ENCODE measurements at places on chromosomes 3 and 15. TPM values are rescaled to one million over a fixed set of nuclear protein-coding genes. Genes with fewer than 3 reads are reported as not detected.
A peak's percentile ranks its signal among the peaks of the same experiment; 100 is the strongest.

DNA sequence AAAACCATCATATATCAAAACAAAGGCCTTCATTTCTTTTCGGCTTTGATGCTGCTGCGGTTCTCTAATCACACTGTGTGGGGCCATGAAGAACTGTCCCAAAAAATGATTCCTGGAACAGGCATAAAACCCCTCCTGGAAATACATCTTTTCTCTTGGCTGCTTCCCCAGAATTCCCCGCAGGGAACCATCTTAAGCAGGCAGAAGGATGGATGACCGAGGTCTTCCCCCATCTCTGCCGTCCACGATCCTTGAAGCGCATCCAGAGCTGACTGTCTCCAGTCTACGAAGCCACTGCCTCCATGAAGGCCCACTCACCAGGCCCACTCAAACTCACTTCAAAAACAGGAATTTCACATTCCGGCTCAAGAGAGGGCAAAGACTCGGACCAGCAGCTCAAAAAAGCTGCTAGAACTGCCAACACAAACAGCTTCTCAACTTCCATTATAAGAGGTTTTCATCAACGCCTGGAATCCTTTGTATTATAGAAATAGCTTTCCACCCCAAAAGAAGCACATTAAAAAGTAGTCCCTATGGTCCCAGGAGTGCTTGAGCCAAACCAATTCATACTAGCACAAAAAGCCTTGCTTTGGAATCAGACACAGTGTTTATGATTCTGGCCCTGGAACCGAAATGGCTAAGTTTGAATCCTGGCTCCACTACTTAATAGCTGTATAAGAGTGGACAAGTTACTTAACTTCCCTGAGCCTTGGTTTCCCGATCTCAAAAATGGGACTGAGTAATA, 487.5 kb upstream of the WNT5A start:
- DNase-seq: no peak

DNA sequence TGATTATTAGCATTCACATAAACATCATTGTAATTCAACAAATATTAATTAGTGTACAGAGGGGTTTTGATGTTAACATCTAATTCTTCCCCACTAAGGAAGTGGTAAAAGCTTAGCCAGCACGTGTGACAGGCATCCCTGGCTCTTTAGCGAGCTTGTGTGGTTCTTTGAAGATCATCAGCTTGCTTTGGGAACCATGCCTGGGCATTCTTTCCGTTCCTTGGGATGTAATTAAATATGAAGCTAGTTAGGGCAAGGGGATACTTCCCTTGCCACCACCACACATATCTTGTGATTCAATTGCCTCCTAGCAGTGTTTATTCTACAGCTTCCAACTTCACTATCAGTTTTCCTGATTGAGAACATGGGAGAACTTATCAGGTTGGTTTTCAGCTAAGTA, 246.5 kb downstream of the MYRIP start:
- DNase-seq: no peak

GRCh38 chr15:92638709-92639365, 16.7 kb downstream of the FAM174B start:
- no peak for DNase-seq

The SHC4 gene
- 2.0 TPM for total RNA-seq

The CX3CR1 gene
- 0.28 TPM for total RNA-seq

GRCh38 chr3:192675958-192676649, 51.2 kb downstream of the FGF12 start:
- DNase-seq: no peak

The ANKDD1A gene
- total RNA-seq: 0.86 TPM

The ABI3BP gene
- 32.9 TPM for total RNA-seq

The IGSF11 gene
- total RNA-seq: 0.67 TPM

GRCh38 chr3:45887285-45887684, 942 bp downstream of the CCR9 start:
- no peak for DNase-seq

DNA sequence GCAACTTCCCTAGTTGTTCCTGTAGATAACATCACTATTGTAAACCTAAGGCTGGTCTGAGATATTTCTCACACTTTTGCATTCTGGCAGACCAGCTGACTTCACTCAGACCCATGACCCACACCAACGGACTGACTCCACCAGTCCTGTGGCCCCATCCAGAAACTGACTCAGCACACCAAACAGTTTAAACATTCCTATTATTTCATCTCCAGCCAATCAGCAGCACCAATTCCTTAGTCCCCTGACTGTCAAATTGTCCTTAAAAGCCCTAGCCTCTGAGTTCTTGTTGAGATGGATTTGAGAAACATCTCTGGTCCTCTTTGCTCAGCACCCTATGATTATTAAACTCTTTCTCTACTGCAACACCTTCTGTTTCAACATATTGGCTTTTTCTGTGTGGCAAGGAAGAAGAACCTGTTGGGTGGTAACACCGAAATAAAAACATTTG, 12.2 kb upstream of the IDH2 start:
- DNase-seq: no peak

DNA sequence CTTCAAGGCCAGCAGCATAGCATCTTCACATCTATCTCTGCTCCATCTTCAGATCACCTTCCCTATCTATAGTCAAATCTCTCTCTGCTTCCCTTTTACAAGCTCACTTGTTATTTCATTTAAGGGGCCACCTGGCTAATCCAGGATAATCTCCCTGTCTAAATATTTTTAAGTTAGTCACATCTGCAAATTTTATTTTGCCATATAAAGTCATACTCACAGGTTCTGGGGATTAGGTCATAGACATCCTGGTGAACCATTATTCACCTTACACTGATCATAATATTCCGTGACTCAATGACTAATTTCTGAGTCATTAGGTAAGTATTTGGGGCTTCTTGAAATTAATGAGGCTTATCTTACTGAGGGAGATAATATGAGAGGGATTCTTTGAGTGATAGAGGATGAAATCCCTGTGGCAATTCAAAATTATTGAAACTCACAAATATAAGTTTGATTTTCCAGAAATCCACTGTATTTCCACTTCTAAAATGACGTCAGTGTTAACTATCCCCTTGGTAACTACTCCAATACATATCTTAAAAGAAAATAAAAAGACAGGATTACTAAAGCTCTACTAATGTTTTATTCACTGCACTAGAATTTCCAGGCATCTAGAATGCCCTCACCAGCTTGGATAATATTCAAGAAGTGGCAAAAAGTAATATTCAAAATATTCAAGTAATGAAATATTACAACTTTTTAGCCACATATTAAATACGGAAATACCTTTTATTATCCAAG, 93.7 kb upstream of the RBMS3 start:
- DNase-seq: no peak

GRCh38 chr15:90883976-90884718, at the start of gene FES:
Gene FES, plus strand, starts transcription at chr15:90884504. Its CDS starts 542 bp downstream, at chr15:90885046.
- peak; percentile 85 for DNase-seq

- DNase-seq: no peak
Observed at GRCh38 chr3:108091498-108092250, 843 bp upstream of the CD47 start.

- no peak for DNase-seq
Observed at GRCh38 chr3:157242836-157243235, 82.9 kb upstream of the CCNL1 start.
